Activated CD4-positive, alpha-beta memory T cell treated with anti-CD3 and anti-CD28 coated beads for 36 hours (primary cell): ENCODE measurements at places on chromosomes 16 and 17. TPM values are rescaled to one million over a fixed set of nuclear protein-coding genes. Genes with fewer than 3 reads are reported as not detected.

DNA sequence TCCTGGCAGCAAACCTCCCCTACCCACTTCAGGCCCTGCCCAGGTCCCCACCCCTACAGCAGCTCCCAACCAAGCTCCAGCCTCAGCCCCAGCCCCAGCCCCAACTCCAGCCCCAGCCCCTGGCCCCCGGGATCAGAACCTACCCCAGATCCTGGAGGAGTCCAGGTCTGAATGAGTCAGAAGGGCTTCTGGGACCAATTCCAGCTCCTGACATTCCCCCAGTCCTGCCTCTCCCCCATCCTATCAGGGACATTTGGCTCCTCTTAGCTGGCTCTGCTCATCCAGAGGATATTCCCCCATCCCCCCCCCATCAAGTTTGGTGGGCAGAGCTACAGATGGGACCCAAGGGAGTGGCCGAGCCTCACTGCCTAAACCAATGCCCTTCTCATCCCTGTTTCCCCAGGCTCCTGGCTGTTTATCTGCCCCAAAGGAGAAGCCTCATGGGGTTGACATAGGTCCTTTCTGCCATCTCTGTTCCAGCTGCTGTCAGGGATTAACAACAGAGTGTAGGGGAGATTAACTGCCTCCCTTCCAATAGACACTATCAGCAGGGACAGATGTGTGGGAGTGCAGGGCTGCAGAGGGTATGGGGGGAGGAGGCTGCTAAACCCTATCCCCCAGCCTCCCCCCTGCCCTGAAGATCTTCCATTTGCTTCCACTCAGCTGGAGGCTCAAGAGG, 16.5 kb downstream of the CNTNAP1 start:
- peaks cover 2% of the 10 kb centered on the region for H3K4me1 ChIP-seq
- H3K36me3 ChIP-seq = peaks cover 32% of the 10 kb centered on the region
- no peak overlapping the region for H3K4me3 ChIP-seq
- no peak overlapping the region for H3K27ac ChIP-seq

DNA sequence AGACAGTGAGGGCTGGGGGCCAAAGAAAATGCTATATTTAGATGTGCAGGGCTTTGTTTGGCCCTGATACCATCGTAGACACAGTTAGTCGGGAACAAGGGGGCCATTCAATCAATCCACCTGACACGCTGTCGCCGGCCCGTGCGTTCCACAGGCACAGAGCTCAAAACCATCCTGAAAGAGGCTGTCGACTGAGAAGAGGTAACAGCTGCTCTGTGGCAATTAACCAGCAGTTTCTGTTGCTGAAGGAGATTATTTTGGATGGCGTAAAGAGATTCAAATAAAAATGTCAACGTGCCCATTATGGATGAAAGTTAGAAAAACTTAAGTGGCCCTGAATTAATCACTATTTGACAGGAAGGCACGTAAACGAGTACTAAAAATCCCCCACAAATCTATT, 276.2 kb upstream of the IRX5 start:
- no peak overlapping the region for H3K4me3 ChIP-seq
- peaks cover 5% of the 10 kb centered on the region for H3K4me1 ChIP-seq
- no peak for DNase-seq
- H3K36me3 ChIP-seq = no peaks in the 10 kb centered on the region

GRCh38 chr16:84193480-84193879, 2.5 kb downstream of the ADAD2 start:
- H3K4me3 ChIP-seq = no peak overlapping the region
- no peaks in the 10 kb centered on the region for H3K36me3 ChIP-seq
- peak; percentile 36 for DNase-seq
- peaks cover 16% of the 10 kb centered on the region for H3K4me1 ChIP-seq
- no peak overlapping the region for H3K27ac ChIP-seq

MARCHF10 gene
- total RNA-seq = not detected

- peaks cover 51% of the 10 kb centered on the region for H3K4me1 ChIP-seq
- peaks cover 2% of the 10 kb centered on the region for H3K36me3 ChIP-seq
- H3K4me3 ChIP-seq = peak within 1 kb of the TSS; percentile 51
These were observed at the start of gene MC1R for GRCh38 chr16:89918453-89919347. TSS of gene MC1R (plus strand) at chr16:89918862. CDS start at chr16:89919259, 397 bp downstream.

DNA sequence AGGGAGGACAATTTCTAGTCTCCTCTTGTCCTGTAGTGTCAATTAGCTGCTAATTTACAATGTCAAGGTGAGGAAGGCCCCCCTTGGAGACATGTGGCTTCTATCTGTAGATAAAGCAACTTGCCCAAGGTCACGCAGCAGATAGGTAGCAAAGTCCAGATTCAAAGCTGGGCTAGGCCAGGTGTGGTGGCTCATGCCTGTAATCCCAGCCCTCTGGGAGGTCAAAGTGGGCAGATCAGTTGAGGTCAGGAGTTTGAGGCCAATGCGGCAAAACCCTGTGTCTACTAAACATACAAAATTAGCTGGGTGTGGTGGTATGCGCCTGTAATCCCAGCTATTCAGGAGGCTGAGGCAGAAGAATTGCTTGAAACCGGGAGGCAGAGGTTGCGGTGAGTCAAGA, 11.1 kb downstream of the TRPV3 start:
- H3K27ac ChIP-seq = no peak overlapping the region
- no peaks in the 10 kb centered on the region for H3K36me3 ChIP-seq
- H3K4me1 ChIP-seq = no peaks in the 10 kb centered on the region
- no peak overlapping the region for H3K4me3 ChIP-seq

- H3K27me3 ChIP-seq = peaks cover 4% of the 10 kb centered on the region
- peak overlapping the region; percentile 100 for H3K27ac ChIP-seq
- H3K4me1 ChIP-seq = peaks cover 67% of the 10 kb centered on the region
These were observed 451 bp downstream of the IL32 start for GRCh38 chr16:3065742-3066439.

NPIPA3 gene
- 2.1 TPM for total RNA-seq

EPX gene
- not detected for total RNA-seq

DNA sequence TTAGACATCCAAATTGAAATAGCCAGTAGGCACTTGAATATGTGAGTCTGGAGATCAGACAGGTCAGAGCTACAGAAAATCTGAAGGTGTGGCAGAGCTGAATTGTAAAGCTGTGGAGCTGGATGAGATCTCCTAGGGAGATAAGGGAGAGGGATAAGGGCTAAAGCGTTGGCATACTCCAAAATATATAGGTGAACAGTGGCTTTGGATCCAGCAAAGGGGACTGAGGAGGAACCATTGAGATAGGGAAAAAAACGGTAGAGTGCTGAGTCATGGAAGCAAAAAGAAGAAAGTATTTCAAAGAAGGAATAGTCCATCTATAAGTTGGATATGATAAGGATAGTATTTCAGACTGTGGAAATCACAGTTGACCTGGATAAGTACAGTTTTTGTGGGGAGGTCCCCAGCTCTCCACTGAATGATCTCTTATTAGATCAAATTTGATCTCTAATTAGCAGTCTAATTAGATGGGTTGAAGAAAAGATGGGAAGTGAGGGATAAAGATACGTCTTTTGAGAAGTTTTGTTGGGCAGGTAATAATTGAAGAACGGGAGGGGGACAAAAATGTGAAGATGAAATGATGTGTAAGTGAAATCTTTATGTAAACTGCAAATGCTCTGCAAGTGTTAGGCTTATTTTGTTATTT, 587 bp upstream of the DBF4B start:
- no peak for DNase-seq
- peaks cover 5% of the 10 kb centered on the region for H3K4me1 ChIP-seq
- no peak overlapping the region for H3K4me3 ChIP-seq
